ENCODE measurements at places on chromosomes 11 and 22. TPM values are rescaled to one million over a fixed set of nuclear protein-coding genes. Genes with fewer than 3 reads are reported as not detected.

The VPS26B gene
- 72.2 TPM for total RNA-seq

The ENTHD1 gene
- total RNA-seq, result 0.26 TPM

The RFPL3 gene
- total RNA-seq, result not detected

The PKP3 gene
- total RNA-seq, result not detected

GRCh38 chr11:115396533-115396932, 107.7 kb downstream of the CADM1 start:
- DNase-seq, result no peak

DNA sequence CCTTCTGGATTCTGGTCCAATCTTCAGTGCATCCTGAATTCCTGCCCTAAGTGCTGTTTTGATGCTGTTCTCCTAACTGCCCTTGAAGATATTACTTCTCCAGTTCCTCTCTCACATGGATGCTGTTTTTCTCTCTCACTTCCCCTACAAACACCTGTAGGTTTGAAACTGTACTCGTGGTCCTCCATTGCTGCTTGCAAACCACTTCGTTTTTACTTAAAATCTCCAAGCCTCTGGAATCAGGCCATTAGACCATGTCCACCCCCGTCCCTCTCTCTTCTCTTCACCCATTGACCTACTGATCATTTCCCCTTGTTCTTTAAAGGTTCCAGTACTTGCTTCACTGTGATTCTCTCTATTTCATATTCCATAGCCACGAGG, 988.1 kb downstream of the NTM start:
- no peak for DNase-seq

GRCh38 chr22:22787786-22788459, 99.7 kb upstream of the IGLL5 start:
- peak; percentile 71 for DNase-seq

DNA sequence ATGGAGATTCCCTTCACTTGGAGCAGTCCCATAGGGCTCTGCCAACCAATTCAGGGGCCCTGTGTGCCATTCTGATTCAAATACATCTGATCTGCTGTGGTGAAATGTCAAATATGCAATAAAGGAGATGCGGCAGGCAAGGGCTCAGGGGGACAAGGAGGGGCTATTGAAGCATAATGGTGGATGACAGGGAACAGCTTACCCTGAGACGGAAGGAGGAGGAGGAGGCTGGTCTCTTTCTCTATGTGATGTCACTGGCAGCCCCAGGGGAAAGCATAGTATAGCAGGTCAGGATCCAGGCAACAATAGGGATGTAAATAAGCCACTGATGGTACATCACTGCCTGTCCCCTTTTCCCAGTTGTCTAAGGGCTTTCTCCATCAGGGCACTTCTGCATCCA, 350.9 kb upstream of the SYN3 start:
- DNase-seq, result no peak

GRCh38 chr11:62909107-62909894, 11.9 kb downstream of the CHRM1 start:
- no peak for DNase-seq

GRCh38 chr11:19216709-19217374, 15.1 kb upstream of the CSRP3 start:
- no peak for DNase-seq

DNA sequence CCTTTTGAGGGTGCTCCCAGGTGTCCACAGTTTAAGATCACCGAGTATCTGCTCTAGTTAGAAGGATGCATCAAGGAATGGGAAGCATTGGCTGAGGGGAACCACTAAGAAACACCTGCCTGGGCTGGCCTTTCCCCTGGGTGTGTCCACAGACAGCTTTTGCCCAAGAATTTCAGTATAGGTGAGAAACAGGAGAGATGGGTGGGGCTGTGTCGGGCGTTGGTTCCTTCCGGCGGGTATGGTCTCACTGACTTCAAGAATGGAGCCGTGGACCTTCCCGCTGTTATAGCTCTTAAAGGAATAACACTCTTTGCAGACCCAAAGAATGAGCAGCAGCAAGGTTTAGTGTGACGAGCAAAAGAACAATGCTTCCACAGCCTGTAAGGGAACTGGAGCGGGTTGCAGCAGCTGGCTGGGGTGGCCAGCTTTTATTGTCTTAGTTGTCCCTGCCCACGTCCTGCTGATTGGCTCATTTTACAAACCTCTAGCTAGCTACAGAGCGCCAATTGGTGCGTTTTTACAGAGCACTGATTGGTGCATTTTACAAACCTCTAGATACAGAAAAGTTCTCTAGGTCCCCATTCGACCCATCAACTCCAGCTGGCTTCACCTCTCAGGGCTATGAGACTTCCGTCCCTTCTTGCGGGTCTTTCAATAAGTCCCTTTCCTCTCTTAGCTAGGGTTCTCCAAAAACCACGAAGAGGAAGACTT, 2.4 kb downstream of the FADS1 start:
- DNase-seq, result no peak

DNA sequence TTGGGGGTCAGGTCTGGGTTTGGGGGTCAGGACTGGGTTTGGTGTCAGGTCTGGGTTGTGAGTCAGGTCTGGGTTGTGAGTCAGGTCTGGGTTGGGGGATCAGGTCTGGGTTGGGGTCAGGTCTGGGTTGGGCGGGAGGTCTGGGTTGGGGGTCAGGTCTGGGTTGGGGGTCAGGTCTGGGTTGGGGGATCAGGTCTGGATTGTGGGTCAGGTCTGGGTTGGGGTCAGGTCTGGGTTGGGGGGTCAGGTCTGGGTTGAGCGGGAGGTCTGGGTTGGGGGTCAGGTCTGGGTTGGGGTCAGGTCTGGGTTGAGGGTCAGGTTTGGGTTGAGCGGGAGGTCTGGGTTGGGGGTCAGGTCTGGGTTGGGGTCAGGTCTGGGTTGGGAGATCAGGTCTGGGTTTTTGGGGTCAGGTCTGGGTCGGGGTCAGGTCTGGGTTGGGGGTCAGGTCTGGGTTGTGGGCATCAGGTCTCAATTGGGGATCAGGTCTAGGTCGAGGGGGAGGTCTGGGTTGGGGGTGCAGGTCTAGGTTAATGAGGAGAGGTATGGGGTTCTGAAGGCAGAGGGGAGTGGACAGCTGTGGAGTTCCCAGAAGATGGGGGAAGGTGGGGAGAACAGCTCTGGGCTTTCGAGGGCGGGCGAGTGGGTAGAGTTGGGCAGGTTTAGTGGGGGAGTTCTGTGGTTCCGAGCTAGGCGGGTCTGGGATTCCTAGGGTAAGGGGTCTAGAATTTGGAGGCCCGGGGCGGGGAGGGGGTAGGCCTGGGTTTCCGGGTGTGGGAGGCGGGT, 629 bp downstream of the TTLL8 start:
- DNase-seq, result no peak

DNA sequence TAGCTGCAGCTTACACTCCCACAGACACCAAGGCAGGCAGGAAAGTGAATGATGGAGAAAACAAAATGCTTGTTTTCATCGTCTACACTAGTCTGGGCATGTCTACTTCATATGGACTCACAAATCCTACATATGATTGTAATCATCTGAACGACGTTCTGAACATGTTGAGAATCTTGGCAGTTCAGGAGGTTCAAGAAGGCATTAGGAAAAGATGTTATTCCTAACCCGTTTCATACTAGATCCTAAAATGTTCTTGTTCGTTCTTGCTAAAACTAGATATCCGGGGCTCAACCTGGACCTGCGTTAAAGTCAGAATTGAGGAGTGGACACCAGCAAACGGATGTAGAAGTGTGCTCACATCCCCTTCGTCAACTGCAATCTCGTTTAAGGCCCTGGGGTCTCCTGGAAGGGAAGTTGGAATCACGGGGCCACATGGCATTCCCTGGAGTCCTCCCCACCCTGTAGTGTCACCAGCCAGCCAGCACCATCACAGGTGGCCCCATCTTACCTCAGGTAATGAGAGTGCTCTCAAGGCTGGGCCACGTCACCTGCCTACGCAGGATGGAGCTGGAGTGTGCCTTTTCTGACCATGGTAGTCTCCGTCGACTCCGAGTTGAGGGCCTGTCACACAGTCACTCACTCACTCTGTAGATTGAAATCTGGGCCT, 37.3 kb downstream of the C11orf58 start:
- DNase-seq, result no peak

GRCh38 chr11:94830722-94831510, 62.8 kb downstream of the AMOTL1 start:
- no peak for DNase-seq

GRCh38 chr22:44816141-44816540, 63.8 kb downstream of the ARHGAP8 start:
- no peak for DNase-seq

DNA sequence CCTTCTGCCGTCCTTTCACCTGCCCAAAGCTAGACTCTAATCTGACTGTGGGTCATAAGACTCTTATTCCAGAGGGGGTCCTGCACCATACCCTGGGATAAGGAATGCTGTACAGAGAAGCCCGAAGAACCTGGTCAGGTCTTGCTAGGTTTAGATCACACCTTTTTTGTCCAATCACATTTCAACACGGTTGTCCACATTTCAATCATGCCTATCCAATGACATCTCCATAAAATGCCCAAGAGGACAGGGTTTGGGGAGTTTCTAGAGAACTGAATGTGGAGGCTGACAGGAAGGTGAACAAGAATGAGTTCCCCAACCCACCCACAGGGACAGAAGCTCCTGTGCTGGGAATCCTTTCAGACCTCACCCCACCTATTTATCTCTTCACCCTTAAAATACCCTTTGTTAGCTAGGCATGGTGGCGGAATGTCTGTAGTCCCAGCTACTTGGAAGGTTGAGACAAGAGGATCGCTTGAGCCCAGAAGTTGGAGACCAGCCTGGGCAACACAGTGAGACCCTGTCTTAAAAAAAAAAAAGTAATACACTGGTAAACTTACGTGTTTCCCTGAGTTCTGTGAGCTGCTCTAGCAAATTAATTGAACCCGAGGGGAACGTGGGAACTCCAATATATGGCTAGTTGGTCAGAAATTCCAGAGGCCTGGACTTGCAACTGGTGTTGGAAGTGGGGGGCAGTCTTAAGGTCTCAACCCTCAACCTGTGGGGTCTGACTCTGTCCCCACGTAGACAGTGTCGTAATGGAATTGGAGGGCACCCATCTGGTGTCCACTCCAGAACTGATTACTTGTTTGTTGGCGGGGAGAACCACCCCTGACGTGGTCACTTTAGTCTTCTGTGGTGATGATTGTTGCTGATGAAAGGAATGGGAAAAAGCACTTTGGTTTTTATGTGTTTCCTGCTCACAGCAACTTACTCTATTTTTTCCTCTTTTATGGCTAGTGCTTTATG, 17.8 kb downstream of the TCIRG1 start:
- no peak for DNase-seq

DNA sequence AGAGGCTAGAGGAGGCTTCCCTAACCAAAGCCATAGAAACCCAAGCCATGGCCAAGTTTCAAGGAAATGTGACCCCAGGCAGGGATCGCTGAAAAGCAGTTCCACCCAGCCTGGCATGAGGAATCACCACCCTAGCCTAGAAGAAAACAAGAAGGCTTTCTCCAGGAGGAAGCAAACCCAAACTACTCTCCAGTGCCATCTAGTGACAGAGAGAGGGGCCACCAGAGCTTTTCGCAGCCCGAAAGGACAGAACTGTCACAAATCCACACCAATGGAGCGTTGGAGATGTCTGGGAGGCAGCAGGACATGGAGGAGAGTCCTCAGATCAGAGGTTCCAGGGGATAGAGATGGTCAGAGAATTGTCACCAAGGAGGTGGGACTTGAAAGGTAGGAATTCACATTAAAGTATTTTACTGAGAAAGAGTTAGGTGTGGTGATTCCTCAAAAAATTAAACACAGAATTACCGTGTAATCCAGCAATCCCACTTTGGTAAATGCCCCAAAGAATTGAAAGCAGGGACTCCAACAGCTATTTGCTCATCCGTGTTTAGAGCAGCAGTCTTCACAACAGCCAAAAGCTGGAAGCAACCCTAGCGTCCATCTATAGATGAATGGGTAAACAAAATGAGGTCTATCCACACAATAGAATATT, 67.3 kb upstream of the NUP50 start:
- no peak for DNase-seq

DNA sequence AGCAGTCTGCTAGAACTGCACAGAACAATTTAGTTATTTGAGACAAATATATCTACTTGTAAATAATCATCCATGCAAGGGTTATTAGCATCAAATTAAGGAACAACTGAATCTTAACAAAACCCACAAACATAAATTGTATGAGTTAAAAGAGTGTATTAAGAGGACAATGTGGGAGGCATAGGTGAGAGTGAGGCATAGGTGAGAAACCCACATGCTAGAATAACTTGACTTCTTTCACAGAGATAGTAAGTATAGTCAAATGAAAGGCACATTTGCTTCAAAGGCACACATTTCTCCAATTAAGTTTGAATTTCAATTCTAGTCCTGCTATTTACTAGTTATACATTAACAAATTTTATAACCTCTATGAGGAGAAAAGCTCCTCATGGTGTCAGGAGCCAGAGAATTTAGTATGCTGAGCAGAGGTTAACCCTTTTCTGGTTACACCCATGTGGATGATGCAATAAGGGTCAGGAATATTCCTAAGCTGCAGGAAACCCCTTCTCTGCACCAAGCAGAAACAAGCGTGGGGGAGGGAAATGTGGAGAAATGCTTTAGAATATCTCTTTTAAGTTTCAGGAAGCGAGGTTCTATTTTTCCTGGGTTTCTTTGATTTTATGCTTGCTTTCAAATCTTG, 264.2 kb downstream of the GRM5 start:
- DNase-seq, result no peak

DNA sequence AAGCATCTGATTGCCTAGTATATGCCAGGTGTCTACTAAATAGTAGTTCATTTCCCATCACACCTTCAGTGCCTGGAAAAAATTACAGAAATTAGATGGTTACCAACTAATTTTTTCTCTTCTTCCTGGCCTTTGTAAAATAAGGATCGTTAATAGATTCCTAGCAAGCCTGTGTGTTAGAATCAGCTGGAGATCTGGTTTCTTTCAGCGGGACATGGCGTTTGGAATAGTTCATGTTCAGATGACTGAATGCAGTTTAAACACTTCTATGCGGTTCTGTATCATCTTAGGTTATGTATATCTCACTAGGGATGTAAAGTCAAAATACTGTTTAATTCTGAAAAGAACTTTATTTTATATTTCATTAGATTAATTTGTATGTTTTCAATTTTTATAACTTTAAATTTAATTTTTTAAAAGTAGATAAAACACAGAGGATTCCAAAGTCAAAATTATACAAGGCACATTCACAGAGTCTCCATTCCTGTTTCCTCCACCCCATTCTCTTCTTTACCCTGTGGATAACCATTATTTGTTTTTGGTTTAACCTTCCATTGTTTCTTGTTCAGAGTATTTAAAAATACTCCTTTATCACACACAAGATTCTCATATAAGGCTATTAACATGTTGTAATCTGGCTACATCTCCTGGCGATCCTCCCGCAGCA, 132.8 kb downstream of the ATXN10 start:
- DNase-seq, result no peak

GRCh38 chr11:78822931-78823423, 248.3 kb upstream of the NARS2 start:
- no peak for DNase-seq

DNA sequence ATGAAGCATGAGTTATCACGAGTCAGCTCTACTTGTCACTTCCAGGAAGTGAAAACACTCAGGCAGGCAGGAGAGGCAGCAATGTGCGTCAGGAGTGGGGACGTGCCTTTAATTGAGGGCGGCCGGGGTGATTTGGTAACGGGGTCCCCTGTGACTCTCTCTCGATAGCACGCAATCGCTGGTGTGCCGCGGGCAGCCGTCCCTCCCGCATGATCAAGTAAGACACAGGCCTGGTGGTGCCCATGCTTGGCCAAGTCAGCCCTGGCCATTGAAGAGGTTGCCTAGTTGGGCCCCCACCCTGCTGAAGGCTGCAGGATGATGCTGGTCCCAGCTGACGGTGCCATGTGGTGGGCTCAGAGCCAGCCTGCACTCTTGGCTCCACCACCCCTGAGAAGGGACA, 29.7 kb downstream of the CACNG2 start:
- DNase-seq, result no peak

Measured in CD4-positive, alpha-beta memory T cell (primary cell).